ENCODE measurements at places on chromosomes 12 and 14. TPM values are rescaled to one million over a fixed set of nuclear protein-coding genes. Genes with fewer than 3 reads are reported as not detected.

The PIANP gene
- total RNA-seq: not detected

The CD69 gene
- not detected for total RNA-seq

The RPL10L gene
- not detected for total RNA-seq

The DNAJC22 gene
- 6.0 TPM for total RNA-seq

The BBOF1 gene
- total RNA-seq: 9.8 TPM

The DEPDC4 gene
- total RNA-seq: 0.71 TPM

The SRRM4 gene
- total RNA-seq: under 0.01 TPM

The PLCZ1 gene
- not detected for total RNA-seq

The KLRG1 gene
- 0.65 TPM for total RNA-seq

The PRIMA1 gene
- not detected for total RNA-seq

The MIP gene
- total RNA-seq: not detected

The PROX2 gene
- not detected for total RNA-seq

The MYF6 gene
- not detected for total RNA-seq

The NFE2 gene
- 0.28 TPM for total RNA-seq

The KRT83 gene
- total RNA-seq: not detected

The RFX4 gene
- not detected for total RNA-seq

The SERPINA3 gene
- 8.0 TPM for total RNA-seq

The CMKLR1 gene
- 0.14 TPM for total RNA-seq

The ARG2 gene
- total RNA-seq: 3.1 TPM

The TCL1B gene
- total RNA-seq: not detected

The FNTB gene
- total RNA-seq: 8.5 TPM

The SLC17A8 gene
- total RNA-seq: not detected

The PAX9 gene
- 0.09 TPM for total RNA-seq

The TAMALIN gene
- total RNA-seq: 6.5 TPM

The MGP gene
- 8.0 TPM for total RNA-seq

The ANP32D gene
- total RNA-seq: not detected

The OTX2 gene
- not detected for total RNA-seq

The YY1 gene
- 38.1 TPM for total RNA-seq

The SMCO3 gene
- 0.92 TPM for total RNA-seq

The LYZ gene
- 0.09 TPM for total RNA-seq

The PLA2G1B gene
- not detected for total RNA-seq

The SMCO2 gene
- total RNA-seq: 0.14 TPM

The TTC9 gene
- under 0.01 TPM for total RNA-seq

The SEC23A gene
- total RNA-seq: 428 TPM

The PPP1R1A gene
- total RNA-seq: not detected

The NTN4 gene
- total RNA-seq: 47.8 TPM

The CD27 gene
- 0.14 TPM for total RNA-seq

Data from smooth muscle cell of bladder (primary cell).